ENCODE measurements at places on chromosomes 5 and 9.

DNA sequence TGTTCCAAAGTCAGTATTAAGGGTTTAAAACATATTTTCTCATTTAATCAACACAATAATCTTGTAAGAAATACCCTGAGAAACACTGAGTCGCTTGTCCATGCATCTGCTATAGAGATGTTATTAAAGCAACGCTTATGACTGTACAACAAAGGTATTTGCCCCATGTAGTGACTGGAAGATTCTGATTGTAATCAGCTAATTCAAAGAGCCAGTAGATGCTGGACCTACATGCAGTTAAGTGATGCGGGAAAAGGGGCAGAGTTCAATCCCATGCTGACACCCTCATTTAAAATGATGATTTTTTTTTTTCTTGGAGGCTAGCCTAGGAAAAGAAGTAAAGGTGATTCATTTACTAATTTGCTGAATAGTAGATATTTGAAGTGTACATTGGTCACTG, 149.3 kb upstream of the MTAP start:
- DNase-seq, result no peak

DNA sequence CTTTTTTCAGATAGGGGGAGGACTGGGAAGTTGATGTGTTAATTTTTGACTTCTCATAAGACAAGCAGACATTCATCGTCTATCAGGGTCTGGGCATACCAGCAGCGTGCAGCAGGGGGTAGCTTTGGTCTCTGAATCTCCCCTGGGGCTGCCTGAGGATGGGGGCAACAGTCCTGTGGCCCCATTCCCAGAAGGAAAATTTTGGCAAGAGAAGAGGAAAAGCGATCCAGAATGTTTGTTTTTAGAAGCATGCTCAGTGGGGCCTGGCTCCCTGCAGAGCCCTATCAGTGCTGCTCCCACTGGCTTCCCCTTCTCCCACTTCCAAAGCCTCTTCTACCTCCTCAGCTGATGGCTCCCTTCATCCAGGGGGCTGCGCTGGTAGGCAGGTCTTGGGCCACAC, 194.8 kb upstream of the IL12B start:
- no peak for DNase-seq

DNA sequence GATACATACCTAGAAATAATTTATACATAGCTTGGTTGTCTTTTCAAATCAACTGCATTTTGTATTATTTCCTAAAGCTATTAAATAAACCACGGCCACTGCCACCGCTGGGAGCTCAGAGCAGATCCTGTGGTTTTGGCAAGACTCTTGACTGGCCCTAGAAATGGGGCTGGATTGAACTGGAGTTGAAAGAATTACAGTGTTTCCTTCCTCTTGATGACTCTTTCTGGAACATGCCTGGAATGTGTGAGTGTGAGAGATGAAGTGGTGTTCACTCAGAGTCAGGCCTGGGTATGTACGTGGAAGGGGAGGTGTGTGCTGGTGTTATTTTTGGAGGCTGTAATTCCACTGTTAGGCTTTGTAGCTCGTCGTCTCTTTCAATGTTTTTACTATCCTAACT, 45.9 kb downstream of the TEK start:
- no peak for DNase-seq

DNA sequence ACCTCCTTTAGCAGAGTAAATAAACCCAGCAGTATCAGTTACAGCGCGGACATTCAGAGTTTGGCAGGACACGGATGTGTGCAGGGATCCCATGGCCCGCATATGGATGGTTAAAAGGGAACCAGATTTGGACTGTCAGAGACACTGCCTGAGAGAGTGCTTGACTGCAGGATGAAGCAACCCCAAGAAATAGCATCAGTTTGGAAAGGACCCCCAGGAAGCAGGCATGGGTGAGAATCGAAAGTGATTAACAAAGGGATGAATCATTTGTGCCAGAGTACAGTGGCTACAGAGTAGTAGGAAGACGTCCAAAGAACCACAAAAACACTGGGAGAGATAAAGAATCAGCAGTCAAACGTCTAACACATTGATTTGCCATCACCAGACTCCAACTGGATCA, 5.5 kb downstream of the C7 start:
- no peak for DNase-seq

- no peak for DNase-seq
Measured at GRCh38 chr5:59092758-59093157, 509.9 kb downstream of the RAB3C start.

GRCh38 chr5:113147101-113147508, 170.5 kb downstream of the DCP2 start:
- no peak for DNase-seq

DNA sequence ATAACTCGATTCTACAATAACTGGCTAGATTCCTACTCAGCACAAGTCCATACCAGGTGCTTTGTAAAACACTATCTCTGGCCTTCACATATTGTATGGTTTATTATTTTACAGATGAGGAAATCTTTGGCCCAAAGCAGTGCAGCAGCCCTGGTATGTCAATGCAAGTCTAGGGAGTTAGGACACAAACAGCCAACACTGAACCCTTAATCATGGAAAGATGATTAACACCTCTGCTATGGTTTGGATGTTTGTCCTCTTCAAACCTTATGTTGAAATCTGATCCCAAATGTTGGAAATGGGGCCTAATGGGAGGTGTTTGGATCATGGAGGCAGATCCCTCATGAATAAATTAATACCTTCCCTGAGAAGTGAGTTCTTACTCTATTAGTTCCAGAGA, 76.6 kb downstream of the MAPKAP1 start:
- DNase-seq, result no peak

GRCh38 chr9:16515207-16515606, 355.3 kb downstream of the BNC2 start:
- no peak for DNase-seq

- DNase-seq, result no peak
Measured at GRCh38 chr5:179435731-179436315, 90.6 kb upstream of the ADAMTS2 start.

GRCh38 chr9:98563212-98563907, 145.4 kb downstream of the GABBR2 start:
- no peak for DNase-seq
